ENCODE measurements at places on chromosomes 1 and 21.
A peak's percentile ranks its signal among the peaks of the same experiment; 100 is the strongest.

- peak; percentile 9 for DNase-seq
Observed at GRCh38 chr1:119885903-119886783, 10.2 kb downstream of the ADAM30 start.

DNA sequence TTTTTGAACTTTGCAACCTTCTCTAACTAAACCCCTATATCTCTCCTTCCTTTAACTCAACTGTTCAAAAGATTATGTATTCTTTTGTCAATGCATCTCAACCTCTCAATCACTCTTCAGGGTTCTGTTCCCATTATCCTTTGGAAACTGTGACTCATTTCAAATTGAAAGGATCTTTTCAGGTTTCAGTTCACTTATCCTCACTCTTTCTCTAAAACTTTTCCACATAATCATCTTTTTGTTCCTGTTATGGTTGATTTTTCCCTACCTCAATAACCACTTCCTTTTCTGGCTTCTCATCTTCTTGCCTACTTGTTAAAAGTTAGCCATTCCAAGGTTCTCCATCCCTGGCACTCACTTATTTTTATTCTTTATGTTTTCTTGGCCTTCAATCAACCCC is 56.2 kb upstream of the NUF2 start:
- DNase-seq: no peak

- no peak for DNase-seq
Observed at GRCh38 chr1:245957427-245957826, 549.7 kb downstream of the SMYD3 start.

DNA sequence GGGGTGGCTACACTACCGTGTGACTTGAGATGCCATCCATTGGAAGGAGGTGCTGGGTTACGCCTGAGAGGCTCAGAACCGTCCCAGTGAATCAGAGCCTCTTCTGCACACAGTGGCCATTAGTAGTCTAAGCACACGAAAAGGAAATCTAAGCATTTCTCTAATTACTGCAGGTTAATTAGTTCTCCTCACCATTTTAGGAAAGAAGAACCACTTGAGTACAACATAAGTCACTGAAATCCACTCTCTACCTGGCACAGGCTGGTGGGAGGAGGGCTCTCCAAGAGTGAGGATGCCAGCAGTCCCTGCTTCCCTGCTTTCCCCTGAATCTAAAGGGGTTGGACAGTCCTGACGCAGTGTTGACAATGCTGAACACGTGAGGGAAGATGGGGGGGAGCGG is 606.3 kb downstream of the NPHP4 start:
- DNase-seq: no peak

GRCh38 chr21:32940079-32941014 is 85.4 kb upstream of the OLIG2 start:
- peak; percentile 66 for DNase-seq

DNA sequence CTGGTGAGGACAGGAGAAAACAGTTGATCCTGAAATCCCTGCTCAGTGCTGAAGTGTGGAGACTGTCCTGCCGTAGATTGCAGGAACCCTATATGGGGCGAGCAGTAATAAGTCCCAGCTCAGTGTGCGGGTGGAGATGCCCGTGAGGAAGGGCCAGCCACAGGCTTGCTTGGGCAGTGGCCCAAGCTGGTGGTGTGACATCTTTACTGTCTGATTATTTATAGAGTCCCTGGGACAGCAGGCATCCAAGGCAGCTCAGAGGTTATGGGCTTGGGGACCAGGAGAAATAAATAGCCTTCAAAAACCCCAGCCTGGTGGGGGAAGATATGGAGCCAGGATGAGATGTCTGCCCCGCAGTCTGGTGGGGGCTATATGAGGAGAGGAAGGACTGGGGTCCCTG is 170.7 kb upstream of the POU3F1 start:
- DNase-seq: no peak

- peak; percentile 37 for DNase-seq
Observed at GRCh38 chr1:218846181-218846580, 327.5 kb upstream of the LYPLAL1 start.

DNA sequence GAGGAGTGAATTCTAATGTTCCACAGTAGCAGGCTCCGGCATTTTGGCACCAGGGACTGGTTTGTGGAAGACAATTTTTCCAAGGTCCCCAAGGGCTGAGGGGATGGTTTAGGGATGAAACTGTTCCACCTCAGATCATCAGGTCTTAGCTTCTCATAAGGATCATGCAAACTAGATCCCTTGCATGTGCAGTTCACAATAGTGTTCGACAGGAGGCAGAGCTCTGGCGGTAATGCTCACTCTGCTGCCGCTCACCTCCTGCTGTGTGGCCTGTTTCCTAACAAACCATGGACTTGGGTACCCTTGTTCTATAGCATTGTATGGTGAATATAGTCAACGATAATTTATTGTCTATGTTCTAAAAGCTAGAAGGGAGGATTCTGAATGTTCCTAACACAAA is 16.6 kb downstream of the CRNN start:
- DNase-seq: no peak

GRCh38 chr1:209808059-209808581 is 2.2 kb upstream of the IRF6 start:
- DNase-seq: peak; percentile 57

DNA sequence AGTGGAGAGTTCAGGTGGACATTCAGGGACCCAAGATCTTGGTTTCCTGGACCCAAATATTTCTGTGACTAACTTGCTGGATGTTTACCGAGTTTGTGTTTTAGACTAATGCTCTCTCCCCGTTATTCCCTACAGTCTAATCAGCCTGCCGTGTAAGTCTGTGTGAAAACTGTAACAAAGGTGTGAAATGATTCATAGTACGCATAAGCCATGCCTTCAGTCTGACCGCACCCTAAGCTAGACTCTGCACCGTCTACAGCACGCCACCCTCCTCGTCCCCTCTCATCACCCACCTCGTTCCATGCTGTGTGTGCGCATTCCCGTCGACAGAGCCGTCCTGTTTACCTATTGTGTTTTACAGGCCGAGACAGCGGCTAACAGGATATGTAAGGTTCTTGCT is 50.5 kb downstream of the ACTN2 start:
- no peak for DNase-seq

- no peak for DNase-seq
Observed at GRCh38 chr1:174131032-174131638, 28.2 kb upstream of the RABGAP1L start.

- DNase-seq: no peak
Observed at GRCh38 chr1:47783638-47784496, 213.3 kb downstream of the TRABD2B start.

GRCh38 chr1:233459968-233460367 is 132.4 kb downstream of the MAP3K21 start:
- no peak for DNase-seq

GRCh38 chr1:2407991-2408275 is 4.4 kb downstream of the PEX10 start:
- no peak for DNase-seq

GRCh38 chr1:220954321-220955075 is 75.3 kb downstream of the HLX start:
- DNase-seq: no peak

DNA sequence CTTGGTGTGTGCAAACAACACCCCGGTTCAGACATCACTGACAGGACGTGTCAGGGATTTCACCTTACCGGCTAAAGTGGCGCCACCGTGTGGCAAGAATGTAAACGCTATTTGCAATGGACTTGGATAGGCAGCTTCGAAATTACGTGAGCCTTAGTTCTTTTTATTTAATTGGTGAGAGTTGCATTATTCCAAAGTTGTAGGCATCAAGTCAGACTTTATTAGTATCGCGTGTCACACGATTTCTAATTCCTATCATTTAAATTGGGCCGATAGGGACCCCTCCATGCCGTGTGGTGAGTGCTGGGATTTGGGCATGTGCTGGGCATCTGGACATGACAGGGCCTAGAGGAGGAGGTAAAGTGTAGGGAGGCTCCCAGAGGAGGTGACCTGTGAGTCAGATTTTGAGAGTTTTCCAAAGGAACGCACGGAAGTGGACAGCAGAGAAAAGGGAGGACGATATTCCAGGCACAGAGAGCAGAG is 14.5 kb upstream of the CPT2 start:
- DNase-seq: peak; percentile 93

- peak; percentile 97 for DNase-seq
Observed at GRCh38 chr1:37477198-37477931, 3.0 kb downstream of the ZC3H12A start.

- DNase-seq: no peak
Observed at GRCh38 chr1:40267767-40268187, 9.7 kb downstream of the ZMPSTE24 start.

- no peak for DNase-seq
Observed at GRCh38 chr21:28742527-28742926, 250.2 kb downstream of the LTN1 start.

GRCh38 chr1:56320464-56321149 is 258.8 kb downstream of the PLPP3 start:
- no peak for DNase-seq

GRCh38 chr1:245776139-245776538 is 621.4 kb downstream of the KIF26B start:
- no peak for DNase-seq

- DNase-seq: peak; percentile 56
Observed at GRCh38 chr1:203274603-203275381, 30.5 kb upstream of the BTG2 start.

- peak; percentile 29 for DNase-seq
Observed at GRCh38 chr1:75203415-75204277, 69.5 kb downstream of the LHX8 start.

DNA sequence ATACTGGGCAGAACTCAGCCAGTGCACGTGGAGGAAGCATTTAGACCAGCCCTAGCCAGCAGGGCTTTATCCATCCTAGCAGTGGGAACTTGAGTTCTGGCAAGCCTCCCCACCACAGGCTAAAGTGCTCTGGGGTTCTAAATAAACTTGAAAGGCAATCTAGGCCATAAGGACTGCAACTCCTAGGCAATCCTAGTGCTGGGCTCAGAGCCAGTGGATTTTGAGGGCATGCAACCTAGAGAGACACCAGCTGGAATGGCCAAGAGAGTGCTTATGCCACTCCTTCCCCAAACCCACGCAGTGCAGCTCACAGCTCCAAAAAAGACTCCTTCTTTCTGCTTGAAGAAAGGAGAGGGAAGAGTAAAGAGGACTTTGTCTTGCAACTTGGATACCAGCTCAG is 70.5 kb upstream of the APOBEC4 start:
- no peak for DNase-seq

- peak; percentile 25 for DNase-seq
Observed at GRCh38 chr21:38221594-38221993, 35.2 kb upstream of the KCNJ15 start.

DNA sequence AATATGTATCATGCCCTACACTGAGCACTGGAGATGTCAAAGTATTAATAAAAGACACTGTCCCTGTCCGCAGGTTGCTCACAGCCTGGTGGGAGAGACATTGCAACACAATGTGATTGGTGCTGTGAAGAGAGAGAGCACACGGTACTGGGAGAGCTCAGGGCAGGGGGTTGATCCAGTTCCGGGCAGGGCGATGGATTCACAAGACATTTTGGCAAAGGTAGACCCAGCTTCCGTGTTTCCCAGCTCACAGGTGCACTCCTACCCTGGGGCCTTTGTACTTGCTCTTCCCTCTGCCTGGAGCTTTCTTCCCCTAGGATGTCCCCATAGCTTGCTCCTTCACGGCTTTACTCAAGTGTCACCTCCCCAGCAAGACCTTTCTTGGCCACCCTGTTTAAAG is 1.4 kb downstream of the PLA2G5 start:
- no peak for DNase-seq

DNA sequence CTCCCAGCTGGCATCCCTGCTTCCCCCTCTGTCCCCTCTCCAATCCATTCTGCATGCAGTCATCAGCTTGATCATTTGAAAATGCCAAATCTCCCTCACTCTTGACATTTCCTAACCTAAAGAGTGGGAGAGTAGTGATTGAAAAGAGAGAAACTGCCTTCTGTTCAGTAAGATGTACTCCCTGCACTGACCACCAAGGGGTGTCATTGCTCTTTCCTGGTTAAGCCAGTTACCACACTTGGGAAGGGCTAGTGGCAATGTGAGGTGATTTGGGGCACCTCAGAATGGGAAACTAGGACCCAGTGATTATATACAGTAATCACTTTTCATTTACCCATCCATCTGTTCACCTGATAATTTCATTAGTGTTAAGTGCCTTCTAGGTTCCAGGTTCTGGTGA is 6.9 kb upstream of the TMEM269 start:
- peak; percentile 58 for DNase-seq

GRCh38 chr1:198678901-198679329 is 40.1 kb downstream of the PTPRC start:
- no peak for DNase-seq

DNA sequence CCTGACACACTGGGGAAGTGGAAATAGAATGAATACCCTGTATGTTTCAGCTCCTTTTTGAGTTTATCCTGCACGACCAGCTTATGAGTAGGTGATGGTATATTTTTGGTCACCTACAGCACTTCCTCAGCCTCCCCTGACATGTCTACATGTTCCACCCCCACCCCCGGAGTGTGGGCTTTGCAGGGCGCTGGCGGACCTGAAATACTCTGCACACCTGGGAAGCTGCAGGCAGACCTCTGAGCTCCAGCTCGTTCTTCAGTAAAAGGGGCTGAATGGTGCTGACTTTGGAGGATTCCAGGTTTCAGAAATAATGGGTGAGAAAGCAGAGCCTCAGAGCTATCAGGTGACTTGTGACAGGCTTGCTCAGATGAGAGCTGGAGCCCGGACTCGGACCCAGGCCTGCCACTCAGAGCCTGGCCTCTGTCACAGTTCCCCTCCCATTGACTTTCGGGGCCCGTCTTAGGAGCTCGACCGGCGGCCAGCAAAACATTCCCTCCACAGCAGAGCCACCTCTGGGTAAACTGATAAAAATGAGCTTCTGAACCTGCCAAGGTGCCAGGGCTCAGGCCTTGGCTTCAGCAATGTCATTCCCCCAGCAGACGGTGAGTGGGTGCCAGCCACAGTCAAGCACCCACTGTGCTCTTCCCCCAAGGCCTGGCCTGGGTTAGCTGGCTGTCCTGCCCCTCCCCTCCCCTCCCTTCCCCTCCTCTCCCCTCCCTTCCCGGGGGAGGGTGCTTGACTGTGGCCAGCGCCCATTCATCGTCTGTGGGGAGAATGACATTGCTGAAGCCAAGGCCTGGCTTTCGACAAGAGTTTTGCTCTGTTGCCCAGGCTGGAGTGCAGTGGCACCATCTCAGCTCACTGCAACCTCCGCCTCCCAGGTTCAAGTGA is 30.1 kb downstream of the DOP1B start:
- no peak for DNase-seq

DNA sequence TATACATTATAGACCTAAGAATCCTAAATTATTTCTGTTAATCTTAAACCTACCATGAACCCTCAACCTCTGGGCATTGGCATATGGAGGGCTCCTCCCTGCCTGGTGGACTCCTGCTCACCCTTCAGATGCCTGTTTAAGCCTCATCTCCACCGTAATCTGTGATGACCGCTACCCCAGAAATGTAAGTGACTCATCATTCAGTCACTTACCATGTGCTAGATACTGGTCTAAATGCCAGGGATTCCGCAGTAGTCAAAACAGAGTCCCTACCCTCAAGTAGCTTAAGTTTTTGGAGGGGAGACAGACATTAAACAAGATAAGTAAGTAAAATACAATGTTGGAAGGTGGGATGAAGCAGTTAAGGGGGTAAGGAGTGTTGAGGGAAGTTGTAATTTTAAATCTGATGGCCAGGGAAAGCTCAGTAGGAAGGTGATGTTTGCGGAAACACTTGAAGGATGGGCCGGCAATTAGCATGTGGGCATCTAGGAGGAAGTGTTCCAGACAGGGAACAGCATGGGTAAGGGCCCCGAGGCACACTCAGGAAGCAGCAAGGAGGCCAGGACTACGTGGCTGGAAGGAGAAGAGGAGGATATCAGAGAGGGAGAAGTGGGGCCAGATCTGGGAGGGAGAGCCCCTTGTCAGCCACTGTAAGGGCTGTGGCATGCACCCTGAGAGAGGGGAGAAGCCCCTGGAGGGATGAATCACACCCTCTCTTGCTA is 141.7 kb upstream of the HOOK1 start:
- no peak for DNase-seq
